ENCODE measurements at places on chromosomes 5 and 9.

- DNase-seq, result no peak
These were observed 61.8 kb downstream of the C9 start for GRCh38 chr5:39302472-39302871.

- DNase-seq, result no peak
These were observed 89.2 kb downstream of the ANKRD33B start for GRCh38 chr5:10653043-10653442.

- no peak for DNase-seq
These were observed 237.1 kb downstream of the RFX3 start for GRCh38 chr9:3288686-3289085.

DNA sequence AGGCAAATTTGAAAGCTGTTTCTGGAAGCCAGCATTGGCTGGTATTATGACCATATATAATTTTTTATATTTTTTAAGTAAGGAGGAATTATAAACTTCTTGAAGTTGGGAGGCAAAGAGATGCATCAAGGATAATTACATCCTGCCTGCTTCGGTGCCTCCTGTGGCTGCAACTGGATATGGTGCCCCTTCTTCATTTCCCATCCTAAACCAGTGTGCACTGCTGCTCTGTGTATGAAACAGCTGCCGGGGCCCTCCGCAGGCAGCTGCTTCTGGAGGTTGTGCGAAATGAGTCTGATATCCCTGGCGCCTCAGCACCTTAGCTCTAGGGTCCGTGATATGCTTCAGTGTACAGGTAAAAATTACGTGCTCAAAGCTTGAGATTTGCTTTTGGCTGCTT lies 304.2 kb downstream of the ENC1 start:
- DNase-seq, result no peak

- no peak for DNase-seq
These were observed 56.1 kb downstream of the LRRTM2 start for GRCh38 chr5:138819081-138819480.

Data from T-helper 1 cell (primary cell).